ENCODE measurements at places on chromosomes 2 and 18. TPM values are rescaled to one million over a fixed set of nuclear protein-coding genes. Genes with fewer than 3 reads are reported as not detected.

Gene BCL11A
- total RNA-seq: 0.29 TPM

Gene MROH2A
- total RNA-seq: not detected

Gene ING5
- 18.6 TPM for total RNA-seq

Gene PROM2
- 0.36 TPM for total RNA-seq

All from osteoblast (primary cell).